Memory B cell (primary cell): ENCODE measurements at places on chromosomes 12 and 14.
A peak's percentile ranks its signal among the peaks of the same experiment; 100 is the strongest.

- no peak for DNase-seq
Observed at GRCh38 chr12:2288001-2288400, 235.2 kb downstream of the CACNA1C start.

DNA sequence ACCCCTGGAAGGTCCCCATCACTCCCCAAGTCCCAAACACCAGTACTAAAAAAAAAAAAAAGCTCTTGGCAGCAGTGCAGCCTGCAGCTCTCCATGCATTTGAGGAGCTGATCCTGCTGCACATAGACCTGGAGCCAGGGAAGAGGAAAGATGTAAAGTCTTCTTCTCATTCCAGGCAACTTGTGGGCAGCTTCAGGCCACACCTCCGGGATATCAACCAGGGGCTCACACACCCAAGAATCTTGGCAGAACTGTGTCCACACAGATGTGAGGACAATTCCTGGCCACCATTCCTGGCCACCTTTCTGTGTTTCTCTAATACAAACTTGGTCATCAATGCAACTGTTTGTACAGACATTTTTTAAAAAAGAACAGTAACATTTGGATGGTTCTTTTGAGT lies 72.7 kb downstream of the TMEM132C start:
- DNase-seq, result no peak

DNA sequence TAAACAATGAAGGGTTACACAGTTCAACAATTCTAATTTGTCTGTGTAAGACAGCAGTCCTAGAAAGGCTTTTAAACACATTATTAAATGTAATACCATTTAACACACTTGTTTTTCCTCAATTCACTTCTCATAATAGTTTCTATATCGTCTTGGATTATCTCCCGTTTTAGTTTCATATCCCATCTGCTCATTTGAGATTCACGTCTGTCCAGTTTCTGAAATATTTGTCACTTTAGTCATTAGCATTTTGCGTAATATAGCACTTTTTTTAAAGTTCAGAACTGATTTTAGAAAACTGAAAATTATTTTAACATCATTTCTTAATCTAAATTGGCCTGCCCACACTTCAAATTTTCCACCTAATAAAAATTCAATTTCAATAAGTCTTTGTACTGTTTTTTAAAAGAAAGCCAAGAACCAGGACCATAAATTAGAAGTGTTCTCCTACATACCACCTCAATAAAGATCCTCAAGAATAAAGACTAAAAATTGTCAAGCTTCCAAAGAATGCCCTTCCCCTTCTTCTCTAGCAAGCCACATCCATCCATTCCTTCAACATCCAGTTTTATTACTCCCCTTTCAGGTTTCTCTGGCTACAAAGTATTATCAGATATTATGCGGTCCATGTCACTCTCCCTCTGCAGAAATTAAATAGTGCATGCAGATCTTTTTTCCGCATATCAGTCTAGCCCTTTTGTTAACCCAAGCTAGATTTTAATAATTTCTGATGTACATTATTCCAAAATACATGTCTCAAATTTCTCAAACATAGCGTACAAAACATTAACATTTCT lies 11.9 kb downstream of the MED13L start:
- no peak for DNase-seq

- no peak for DNase-seq
Observed at GRCh38 chr14:81427348-81428058, 27.4 kb upstream of the STON2 start.

- DNase-seq, result no peak
Observed at GRCh38 chr14:69270795-69271708, 11.1 kb downstream of the GALNT16 start.

- no peak for DNase-seq
Observed at GRCh38 chr12:49049566-49050224, 10.9 kb downstream of the KMT2D start.

GRCh38 chr12:63814146-63814772 lies 30.2 kb upstream of the SRGAP1 start:
- DNase-seq, result no peak

- DNase-seq, result no peak
Observed at GRCh38 chr12:15220451-15220850, 766 bp downstream of the RERG start.

DNA sequence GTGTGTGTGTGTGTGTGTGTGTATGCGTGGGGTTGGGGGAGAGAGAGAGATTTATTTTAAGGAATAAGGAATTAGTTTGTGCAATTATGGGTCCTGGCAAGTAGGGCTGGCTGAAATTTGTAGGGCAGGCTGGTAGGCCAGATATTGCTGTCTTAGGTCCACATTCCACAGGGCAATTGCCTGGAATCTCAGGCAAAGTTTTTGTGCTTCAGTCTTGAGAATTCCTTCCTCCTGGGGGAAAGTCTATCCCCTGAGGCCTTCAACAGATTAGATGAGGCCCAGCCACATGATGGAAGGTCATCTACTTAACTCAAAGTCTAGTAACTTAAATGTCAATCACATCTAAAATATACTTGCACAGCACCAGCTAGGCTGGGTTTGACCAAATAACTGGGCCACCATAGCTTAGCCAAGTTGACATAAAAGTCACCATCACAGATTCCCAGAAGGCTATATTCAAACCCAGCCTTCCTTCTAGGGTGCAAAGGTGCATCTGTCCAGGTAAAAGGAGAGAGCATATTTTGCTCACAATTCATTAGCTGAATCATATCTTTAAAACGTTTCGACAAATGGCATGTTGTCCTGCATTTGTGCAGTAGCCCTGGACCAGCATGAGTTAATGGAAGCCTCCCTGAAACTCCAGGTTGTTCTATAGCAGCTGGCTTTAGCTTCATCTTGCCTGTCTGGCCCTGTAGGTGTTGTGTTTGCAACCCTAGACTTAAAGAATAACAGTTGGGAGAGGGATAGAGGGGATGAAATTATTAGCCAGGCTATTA lies 63.1 kb downstream of the C14orf132 start:
- no peak for DNase-seq

GRCh38 chr14:31994391-31995033 lies 82.6 kb upstream of the ARHGAP5 start:
- no peak for DNase-seq

DNA sequence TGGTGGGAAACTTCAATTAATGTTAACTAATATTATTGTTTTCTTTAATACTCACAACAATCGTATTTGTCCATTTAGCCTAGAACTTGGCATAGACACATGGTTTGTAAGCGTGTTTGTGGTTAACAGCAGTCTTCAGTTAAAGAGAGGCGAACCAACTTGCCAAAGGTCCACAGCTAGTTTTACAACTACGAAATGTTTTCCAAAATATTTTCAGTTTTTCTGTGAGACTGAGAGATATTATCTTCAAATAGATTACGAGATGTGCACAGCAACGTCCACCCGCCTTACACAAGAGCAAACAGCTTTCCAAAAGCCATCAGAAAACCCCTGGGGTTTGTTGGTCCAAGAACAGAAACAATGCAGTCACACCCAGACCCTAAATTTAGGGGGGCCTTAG lies 58.6 kb upstream of the RASSF3 start:
- DNase-seq, result no peak

GRCh38 chr12:98090731-98091130 lies 424.7 kb upstream of the TMPO start:
- no peak for DNase-seq

- DNase-seq, result no peak
Observed at GRCh38 chr12:82833481-82833880, 146.8 kb downstream of the TMTC2 start.

- DNase-seq, result no peak
Observed at GRCh38 chr12:86837246-86837645, 581.1 kb upstream of the MGAT4C start.

GRCh38 chr14:45145214-45145613 lies 9.5 kb downstream of the FANCM start:
- no peak for DNase-seq

DNA sequence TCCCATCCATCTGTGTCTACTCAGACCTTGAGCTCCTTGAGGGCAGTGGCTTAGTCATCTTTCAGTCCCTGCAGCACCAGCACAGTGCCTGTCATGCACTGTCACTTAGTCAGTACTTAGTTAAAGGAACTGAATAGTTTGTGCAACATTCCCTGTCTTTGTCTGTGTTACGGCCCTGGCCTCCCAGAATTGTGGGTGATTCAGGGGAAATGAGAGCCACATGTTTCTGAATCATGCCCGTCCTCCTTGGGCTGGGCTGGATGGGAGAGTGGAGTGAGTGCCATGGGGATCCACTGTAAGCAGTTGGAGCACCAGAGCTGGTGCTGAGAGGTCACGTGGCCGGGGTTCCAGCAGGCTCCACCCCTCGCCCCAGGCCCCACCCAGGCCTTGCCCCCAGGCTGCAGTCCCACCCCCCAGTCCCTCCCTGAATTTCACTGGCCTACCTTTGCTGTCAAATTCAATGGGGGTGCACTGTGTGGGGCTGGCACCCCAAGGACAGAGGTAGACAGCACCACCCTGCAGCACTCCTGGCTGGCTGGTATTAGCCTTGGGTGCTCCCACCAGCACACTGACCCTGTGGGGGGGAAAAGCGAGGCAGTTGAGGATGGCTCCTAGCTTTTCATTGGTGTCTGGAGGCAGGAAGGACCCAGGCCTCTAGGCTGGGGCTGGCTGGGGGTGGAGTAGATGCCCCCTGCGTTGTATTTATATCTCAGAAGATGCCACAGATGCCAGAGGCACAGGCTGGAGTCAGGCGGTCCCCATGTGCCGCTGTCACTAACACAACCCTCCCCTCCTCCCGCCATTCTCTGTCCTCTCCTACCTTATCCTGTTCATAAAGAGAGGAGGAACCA lies 7.5 kb downstream of the ITGA5 start:
- DNase-seq, result no peak

DNA sequence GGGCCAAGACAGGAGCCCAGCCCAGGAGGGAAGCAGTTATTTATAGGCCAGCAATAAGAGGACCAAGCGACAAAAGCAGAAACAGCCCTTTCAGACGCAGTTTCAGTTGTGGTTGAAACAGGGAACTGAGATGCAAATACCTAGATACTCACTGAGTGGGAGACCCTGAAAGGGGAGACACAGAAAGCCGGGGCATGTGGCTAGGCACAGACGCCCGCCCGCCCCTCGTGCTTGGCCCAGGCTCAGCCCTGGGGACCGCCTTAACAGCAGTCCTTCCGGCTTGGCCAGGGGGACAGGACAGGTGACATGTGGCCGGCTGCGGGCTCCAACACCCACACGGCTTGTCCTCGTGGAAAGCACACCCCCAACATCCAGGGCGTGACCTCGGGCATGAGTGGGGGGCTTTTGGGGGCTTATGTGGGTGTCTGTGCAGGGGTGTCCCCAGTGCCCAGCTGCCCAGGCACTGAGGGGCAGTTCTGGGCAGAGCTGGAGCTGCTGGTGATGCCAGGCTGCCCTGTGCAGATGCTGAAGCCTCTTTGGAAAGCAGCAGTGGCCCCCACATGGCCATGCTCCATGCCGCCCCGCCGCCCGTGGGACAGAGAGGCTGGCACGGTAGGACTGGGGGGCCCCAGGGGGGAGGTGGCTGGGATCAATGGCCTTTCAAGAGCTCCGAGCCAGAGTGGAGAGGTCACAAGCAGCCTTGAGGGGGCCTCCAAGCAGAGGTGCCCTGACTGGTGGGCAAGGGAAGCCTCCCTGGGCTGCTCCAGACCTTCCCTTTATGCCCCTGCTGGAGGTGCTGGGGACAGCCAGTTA lies 2.1 kb downstream of the PLD4 start:
- peak; percentile 57 for DNase-seq

DNA sequence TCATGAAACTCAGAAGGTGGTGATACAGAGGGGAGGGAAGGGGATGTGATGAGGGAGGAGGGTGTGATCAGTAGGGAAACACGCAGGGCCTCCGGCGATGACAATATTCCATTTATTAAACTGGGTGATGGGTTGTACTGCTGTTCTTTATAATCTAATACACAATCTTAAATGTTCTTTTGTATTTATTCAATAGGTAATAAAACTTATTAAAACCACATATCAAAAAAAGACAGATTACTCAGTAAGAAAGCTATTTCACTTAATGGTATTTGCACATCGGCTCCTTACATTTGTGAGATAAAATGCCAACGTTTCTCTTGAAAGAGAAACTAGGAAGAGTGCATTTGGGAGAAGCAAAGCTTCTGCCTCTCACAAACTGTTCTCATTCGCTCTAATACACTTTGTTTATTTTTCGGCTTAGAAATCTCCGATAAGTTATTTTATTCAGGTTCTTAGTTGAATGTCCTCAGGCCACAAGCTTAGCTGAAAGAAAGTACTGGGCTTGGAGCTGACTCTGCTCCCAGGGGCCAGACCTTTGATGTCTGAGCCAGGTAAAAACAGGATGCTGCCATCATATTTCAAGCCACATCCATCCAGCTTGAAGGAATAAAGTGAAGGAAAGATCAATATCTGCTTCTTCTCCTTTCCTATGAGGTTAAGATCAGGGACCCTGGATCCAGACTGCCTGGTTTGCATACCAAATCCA lies 17.5 kb downstream of the STON2 start:
- DNase-seq, result no peak

- no peak for DNase-seq
Observed at GRCh38 chr14:80404413-80404812, 193.1 kb upstream of the DIO2 start.

GRCh38 chr12:4001841-4002240 lies 128.6 kb upstream of the PARP11 start:
- no peak for DNase-seq

DNA sequence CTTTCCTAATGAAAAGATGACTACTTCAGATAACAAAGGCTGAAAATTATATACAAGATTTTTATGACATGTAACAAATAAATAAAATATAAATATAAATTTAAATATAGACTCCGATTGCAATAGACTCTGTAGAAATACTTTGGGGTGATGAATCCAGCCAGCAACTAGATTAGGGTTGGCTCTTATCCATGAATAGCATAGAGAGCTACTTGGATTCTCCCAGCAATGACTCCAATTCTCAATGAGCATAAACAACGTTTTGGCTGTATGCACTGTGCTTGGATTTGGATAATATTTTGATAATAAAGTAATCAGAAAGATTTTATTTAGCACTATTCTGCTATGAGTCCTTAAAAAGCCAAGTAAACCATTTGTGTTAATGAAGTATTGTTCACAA lies 58.0 kb upstream of the LRFN5 start:
- DNase-seq, result no peak

- DNase-seq, result no peak
Observed at GRCh38 chr12:110932046-110932445, 11.7 kb upstream of the MYL2 start.

GRCh38 chr14:31269634-31270195 lies 62.1 kb upstream of the HECTD1 start:
- DNase-seq, result no peak

- DNase-seq, result no peak
Observed at GRCh38 chr14:76964695-76965094, 63.8 kb downstream of the IRF2BPL start.

DNA sequence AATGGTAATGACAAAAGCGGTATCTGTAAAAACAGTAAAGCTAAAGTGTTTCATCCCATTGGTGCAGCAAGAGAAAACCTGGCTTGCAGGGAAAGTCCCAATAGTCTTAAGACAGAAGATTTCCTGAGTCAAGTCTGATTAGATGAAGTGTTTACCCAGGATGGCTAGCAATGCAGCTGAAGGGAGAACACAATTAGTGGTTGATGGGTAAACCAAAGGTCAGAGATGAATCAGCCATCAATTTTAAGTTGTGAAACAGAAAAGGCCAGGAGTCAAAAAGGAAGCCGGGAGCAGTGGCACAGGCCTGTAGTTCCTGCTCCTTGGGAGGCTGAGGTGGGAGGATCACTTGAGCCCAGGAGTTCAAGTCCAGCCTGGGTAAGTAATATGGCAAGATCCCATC lies 52.6 kb downstream of the SEC23A start:
- DNase-seq, result no peak
